ENCODE measurements at places on chromosomes 5 and 9.

DNA sequence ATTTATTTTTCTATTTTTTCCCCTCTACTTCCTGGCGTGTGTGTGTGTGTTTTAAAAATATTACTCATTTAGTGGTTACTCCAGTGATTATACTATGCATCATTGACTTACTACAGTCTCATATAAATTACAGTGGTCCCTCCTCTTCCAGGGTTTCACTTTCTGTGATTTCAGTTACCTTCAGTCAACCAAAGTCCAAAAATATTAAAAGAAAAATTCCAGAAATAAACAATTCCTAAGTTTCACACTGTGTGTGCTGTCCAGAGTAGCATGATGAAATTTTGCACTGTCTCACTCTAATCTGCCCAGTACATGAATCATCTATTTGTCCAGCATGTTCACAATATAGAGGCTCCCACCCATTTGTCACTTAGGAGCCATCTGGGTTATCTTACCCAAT, 47.4 kb upstream of the CCDC112 start:
- no peak for DNase-seq

- no peak for DNase-seq
These were observed 62.3 kb downstream of the LHFPL2 start for GRCh38 chr5:78586251-78586650.

DNA sequence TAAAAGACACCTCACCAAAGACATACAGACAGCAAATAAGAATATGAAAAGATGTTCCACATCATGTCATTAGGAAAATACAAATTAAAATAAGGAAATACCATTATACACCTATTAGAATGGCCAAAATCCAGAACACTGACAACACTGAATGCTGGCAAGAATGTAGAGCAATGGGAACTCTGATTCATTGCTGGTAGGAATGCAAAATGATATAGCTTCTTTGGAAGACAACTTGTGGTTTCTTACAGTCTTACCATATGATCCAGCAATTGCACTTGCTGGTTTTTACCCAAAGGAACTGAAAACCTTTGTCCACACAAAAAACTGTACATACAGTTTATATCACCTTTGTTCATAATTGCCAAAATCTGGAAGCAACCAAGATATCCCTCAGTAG, 6.5 kb downstream of the TMEM161B start:
- DNase-seq, result no peak

DNA sequence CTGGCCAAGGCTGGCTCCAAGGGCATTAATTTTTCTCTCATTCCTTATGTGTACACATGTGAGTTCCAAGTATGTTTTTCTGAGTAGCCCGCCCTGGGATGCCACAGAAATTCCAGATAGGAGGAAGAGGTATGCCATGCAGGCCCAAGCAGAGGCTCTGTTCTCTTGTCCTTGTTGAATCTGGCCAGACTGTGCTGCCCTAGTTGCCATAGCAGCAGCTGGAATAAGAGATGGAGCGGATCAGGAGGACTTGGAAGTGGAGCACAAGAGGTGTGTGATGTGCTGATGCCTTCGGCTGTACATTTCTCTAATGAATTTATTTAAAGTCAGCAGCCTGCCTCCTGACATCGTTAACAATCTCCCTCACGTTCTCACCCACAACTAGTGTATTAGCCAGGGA, 235.6 kb upstream of the RPS23 start:
- no peak for DNase-seq

DNA sequence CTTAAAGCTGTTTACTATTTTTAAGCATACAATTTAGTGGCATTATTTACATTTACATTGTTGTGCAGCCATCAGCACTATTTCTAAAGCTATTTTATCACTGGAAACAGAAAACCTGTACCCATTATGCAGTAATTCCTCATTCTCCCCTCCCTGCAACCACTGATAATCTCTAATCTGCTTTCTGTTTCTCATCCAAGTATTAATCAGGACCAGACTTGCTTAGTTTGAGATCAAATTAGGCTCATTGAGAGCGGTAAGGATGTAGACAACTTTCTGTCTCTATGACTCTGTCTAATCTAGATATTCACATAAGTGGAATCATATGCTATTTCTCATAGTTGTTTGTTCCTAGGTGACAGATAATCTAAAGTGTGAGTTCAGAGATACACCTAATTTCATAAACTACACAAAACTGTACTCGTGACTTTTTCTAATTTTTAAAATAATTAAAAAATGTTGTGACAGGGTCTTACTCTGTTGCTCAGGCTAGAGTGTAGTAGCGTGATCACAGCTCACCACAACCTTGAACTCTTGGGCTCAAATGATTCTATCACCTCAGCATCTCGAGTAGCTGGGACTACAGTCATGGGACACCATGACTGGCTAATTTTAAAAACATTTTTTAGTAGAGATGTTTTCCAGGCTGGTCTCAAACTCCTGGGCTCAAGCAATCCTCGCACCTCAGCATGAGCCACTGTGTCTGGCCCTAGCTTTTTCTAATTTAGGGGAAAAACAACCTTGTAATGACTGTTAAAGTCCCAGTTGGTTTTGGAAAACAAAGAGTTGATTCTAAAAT, 37.6 kb downstream of the BDP1 start:
- DNase-seq, result no peak

DNA sequence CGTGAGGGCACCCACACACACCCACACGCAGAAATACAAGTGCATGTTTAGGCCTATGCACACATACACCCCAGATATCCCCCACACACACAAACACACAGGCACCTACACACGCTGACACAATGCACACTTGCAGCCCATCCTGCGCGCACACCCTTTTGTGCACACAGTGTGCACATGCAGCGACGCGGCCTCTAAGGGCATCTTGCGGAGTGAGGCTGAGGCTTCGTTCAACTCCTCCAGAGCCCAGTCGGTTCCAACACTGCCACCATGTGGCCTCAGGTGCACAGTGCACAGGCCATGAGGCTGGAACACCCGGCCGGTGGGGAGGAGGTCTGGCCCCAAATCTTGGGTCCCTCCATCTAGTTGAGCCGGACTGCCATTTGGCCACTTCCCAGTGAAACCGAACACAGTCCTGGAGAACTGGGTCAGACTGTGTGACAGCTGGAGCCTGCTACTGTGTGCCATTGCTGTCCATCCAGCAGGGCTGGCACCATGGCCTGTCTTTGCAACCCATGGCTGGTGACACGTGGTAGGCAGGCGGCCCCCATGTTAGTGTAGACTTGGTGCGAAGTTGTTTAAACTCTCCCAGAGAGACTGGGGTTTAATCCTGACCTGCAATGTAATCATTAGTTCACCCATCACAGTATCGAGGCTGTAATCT, 97.7 kb upstream of the MVB12B start:
- DNase-seq, result peak; percentile 61

DNA sequence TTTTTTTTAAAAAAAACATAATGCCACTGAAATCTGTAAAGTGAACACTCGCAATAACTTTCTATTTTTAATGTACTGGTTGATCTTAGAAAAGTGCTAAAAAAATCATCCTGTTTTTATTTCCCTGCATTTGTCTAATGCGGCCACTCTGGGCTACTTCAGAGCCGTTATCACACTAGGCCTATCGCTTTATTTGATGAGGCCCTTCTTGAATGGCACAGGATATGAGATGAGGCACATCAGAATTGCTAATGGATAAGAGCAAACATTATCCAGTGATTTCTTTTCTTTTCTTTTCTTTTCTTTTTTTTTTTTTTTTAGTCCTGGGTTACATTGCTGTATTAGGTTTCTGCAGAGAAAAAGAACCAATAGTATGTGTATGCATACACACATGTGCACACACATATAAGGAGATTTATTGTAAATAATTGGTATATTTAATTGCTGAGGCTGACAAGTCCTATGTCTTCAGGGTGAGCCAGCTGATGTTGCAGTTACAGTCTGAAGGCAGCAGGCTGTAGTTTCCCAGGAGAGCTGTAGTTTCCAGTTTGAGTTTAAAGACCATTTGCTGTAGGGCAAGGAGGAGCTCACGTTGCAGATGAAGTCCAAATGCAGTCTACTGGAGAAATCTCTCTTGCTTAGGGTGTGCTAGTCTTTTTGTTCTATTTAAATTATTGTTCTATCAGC, 391.7 kb downstream of the MED10 start:
- no peak for DNase-seq

DNA sequence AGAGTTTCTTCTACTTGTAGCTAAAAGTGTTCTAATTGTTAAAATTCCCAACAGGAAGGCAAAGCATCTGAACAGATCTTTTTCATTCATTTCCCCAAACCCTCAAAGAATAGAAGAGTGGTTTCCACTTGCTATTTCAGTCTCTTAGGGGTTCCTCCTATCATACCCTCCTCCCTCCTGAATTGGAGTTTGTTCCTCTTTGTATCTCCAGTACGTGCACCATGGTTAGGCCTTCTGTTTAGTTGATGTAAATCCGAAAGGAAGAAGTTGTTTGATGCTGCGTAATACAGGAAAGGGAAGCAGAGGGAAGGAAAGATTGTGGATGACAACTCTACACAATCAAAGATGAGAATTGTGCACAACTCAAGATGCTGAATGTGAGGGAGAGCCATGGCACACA, 303.6 kb downstream of the PIK3R1 start:
- no peak for DNase-seq

GRCh38 chr9:121242959-121243346, 25.0 kb upstream of the GSN start:
- no peak for DNase-seq

- DNase-seq, result no peak
These were observed 659.2 kb upstream of the CHD1 start for GRCh38 chr5:99587983-99588382.

DNA sequence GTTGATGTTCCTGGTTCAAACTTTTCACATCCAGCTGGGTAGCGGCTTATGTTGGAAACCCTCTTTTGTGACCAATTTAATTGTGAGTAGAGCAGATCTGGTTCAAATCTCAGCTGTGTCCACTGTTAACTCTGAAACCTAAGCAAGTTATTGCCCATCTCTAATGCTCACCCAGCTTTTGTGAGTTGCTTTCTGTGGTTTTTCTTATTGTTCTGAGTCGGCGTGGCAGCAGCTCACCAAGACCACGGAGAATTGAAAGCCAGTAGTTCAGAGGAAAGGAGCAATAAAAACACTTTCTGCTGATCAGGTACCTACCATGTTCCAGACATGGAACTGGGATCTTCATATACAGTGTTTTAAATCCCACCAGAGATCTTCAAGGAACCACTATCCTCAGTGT, 114.4 kb downstream of the DOCK2 start:
- DNase-seq, result no peak

GRCh38 chr5:105146867-105147266, 1584.3 kb upstream of the NUDT12 start:
- DNase-seq, result no peak

DNA sequence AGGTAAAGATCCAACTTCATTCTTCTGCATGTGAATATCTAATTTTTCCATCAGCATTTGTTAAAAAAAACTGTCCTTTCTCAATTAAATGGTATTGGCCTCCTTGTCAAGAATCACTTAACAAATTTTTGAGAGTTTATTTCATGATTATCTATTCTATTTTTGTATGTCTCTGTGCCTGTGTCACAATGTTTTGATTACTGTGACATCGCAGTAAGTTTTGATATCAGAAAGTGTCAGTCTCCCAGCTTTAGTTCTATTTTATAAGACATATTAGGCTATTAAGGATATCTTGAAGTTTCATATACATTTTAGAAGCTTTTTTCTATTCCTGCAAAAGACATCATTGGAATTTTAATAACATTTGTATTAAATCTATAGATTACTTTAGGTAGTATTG, 33.6 kb downstream of the GABRA6 start:
- no peak for DNase-seq

DNA sequence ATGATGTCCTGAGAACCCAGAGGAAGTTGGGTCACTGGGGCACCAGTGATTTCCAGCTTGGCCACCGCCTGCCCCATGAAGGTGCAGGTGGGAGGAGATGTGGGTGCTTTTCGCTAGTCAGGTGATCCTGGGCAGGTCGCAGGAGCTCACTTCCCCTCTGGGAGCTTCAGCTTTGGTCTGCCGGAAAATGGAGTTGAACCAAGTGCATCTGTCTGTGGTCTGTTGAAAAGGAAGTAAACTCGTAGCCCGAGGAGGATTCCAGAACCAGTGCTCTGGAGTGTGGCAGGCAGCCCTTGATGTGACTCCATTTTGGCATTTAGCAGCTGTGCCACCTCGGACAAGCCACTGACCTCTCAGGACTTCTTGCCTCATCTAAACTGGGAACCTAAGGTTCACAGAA, 81.8 kb upstream of the HRH2 start:
- DNase-seq, result no peak

GRCh38 chr9:78592811-78593210, 295.9 kb downstream of the PSAT1 start:
- DNase-seq, result no peak

DNA sequence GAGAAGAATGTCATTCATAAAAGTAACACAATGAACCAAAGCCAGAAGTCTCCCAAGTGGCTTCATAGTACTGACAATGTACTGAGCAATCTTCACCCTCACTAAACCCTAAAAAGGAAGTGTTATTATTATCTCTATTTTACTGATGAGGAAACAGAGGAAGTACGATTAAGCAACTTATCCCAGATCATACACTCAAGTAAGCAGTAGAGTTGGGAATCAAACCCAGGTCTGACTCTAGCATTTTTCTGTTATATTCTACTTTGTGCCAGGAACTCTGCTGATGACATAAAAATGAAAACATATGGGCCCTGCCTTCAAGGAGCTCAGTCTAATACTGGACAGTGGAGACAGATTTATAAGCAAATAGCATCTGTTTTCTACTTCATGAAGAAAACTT, 109.2 kb downstream of the RAPGEF6 start:
- no peak for DNase-seq

DNA sequence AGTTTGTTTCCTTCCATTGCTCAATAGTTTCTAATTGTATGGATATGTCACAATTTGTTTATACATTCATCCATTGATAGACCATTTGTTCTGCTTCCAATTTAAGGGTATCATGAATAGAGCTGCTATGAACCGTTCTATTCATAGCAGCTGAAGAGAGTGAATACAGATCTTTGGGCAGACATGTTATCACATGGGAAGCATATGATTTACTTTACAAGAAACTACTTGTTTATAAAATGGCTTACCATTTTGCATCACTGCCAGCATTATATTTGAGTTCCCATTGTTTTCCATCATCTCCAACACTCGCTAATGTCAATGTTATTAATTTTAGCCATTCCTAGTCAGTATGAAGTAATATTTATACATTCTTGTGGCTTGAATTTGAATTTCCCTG, 549.0 kb downstream of the MAT2B start:
- no peak for DNase-seq

GRCh38 chr9:35757892-35758275, 3.8 kb upstream of the MSMP start:
- DNase-seq, result no peak

- DNase-seq, result no peak
These were observed 160.7 kb downstream of the CACNA1B start for GRCh38 chr9:138038244-138038671.

GRCh38 chr5:168747987-168748777, 169.0 kb upstream of the PANK3 start:
- peak; percentile 47 for DNase-seq
